ENCODE measurements at places on chromosomes 4 and X.

DNA sequence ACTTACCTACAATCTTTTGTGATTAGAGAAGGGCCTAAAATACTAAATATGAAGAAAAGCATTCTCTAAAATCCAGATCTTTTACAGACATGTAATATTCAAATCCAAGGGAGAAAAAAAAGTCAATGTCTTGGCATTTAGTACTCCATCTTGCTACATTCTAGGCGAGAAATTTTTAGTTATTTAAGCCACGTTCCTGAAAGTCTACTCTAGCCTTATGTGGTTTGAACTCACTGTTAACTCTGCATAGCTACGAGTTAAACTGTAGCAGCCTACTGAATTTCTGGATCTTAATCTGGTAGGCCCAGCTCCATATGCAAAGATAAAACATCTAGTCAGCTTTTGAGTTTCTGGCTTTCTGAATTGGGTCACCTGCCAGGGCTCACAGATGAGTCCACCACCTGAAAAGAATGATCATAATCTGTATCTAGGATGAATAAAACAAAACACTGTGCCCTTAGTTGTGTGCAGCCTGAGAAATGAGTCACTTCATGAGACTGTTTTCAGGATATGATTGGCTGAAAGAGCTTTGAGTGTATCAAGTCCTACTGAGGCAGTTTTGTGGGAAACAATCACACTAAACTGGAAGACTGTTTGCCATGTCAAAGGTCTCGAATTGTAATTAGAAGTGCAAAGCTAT is 3.2 kb upstream of the NEK1 start:
- no peak for DNase-seq

GRCh38 chrX:13478740-13479451 is 90.5 kb upstream of the EGFL6 start:
- DNase-seq = no peak

DNA sequence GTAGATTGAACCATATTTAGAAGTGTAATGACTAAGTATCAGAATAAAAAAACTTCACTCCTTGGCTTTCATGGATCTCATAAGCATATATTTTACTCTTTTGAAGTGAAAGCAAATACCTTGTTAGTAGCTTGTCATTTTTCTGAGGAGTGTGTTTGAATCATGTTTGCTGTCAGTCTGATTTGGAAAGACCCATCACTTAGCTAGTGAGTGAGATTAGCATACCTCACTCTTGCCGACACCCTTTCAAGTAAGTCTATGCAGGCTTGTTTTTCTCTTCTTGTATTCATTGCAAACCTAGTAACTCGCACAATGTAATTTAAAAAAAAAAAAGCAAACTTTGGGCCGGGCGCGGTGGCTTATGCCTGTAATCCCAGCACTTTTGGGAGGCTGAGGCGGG is 360.0 kb downstream of the ARHGAP24 start:
- no peak for DNase-seq

DNA sequence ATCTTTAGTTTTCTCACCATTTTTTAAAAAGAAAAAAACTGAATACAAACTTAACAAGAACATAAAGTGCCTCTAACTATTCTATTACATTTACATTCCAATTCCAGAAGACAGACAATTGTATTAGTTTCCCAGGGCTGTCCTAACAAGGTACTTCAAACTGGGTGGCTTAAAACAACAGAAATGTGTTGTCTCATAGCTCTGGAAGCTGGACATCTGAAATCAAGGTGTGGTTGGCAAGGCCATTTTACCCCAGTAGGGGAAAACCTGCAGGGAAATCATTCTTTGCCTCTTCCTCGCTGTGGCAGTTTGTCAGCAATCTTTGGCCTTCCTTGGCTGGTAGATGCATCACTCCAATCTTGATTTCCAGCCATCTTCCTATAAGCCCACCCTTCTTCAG is 37.5 kb upstream of the TMEM33 start:
- DNase-seq = no peak

- DNase-seq = no peak
Observed at GRCh38 chrX:73849073-73849472, 286.1 kb downstream of the CHIC1 start.

GRCh38 chrX:134645936-134646543 is 12.2 kb downstream of the PLAC1 start:
- no peak for DNase-seq

All from inflammatory macrophage (primary cell).